ENCODE measurements at places on chromosomes 3 and 15.

DNA sequence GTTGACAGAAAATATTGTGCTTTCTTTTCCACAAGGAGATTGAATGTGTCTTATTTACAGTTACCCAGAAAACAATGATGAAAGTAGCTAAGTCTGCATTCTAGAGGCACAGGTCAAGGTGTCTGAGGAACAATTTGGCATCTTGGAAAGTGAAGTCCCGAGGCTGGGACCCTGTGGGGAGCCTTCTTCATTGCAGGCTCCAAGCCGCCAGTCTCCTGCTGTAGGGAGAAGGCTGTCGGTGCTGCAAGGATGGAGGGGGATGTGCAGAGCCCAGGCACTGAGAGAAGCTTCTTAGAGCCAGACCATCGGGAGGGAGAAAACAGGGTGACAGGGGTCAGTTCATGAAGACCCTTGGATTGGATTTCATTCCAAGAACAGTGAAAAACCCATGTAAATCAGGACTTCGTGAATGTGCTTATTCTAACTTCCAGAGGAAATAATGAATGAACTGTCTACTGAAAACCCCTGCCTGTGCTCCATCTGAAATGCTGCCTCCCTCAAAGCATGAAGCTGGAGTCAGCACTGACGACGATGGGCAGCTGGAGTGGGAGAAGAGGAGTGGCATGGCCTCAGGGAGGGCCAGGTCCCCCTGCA is 25.2 kb upstream of the NSMCE3 start:
- no peak for DNase-seq

GRCh38 chr3:42830437-42831320 is 21.4 kb downstream of the ACKR2 start:
- DNase-seq: no peak

GRCh38 chr3:139198186-139198585 is 145.6 kb upstream of the MRPS22 start:
- DNase-seq: no peak

- no peak for DNase-seq
Measured at GRCh38 chr15:67409175-67409574, 111.8 kb upstream of the C15orf61 start.

DNA sequence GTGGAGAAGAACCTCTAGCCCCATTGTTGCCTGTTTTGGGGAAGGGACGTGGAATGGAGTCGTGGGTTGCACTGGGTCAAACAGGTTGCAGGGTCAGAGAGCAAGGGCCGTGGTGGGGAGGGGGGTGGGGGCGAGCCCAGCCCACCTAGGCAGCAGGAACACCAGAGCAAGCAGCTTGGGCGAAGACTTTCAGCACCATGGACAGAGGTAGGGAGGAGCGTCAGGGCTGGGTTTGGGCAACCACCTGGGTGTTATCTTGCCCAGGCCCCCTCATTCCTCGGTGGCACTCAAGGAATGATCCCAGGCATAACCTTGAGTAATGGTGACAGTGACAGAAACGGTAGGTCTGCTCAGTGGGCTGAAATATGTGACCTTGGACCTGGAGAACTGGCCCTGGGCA is 45.9 kb upstream of the TMEM115 start:
- DNase-seq: no peak

DNA sequence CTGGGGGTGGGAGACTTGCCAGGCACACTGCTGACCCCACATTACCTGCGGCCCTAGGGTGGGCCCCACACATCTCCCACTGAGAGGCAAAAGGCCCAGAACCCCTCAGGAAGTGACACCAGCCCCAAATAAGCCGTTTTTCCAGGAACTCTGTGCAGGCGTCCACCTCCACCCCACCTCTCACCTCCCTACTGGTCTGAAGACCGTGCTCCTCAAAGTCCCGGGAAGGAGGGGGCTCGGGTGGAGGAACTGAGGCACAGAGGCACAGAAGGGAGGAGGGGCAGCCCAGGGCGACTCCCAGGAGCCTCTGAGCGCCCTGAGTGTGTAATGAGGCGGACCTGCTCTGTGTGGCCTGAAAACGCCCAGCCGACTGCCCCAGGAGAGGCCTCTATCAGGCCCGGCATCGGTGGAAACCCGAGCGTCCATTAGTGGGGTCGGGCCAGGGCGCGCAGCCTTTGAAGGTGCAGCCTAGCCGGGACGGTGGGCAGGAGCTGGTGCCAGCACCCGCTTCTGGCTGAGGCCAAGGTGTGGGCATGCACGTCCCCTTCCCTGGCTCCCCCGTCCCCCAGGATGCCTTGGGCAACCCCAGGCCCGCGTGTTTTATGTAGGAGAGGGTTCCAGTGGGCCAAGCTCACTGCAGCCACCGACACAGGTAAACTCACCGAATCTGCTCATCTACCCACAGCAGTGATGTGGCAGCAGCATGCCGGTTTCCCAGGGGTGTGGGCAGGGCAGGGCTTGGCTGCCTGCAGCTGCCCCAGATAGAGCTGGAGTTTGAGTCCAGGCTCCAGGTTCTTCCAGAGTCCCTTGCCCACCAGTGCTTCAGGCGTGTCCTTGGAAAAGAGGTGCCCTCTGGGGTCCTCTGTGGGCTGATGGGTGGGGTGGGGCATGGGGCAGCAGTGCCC is 55.8 kb downstream of the DNAJB8 start:
- DNase-seq: no peak

DNA sequence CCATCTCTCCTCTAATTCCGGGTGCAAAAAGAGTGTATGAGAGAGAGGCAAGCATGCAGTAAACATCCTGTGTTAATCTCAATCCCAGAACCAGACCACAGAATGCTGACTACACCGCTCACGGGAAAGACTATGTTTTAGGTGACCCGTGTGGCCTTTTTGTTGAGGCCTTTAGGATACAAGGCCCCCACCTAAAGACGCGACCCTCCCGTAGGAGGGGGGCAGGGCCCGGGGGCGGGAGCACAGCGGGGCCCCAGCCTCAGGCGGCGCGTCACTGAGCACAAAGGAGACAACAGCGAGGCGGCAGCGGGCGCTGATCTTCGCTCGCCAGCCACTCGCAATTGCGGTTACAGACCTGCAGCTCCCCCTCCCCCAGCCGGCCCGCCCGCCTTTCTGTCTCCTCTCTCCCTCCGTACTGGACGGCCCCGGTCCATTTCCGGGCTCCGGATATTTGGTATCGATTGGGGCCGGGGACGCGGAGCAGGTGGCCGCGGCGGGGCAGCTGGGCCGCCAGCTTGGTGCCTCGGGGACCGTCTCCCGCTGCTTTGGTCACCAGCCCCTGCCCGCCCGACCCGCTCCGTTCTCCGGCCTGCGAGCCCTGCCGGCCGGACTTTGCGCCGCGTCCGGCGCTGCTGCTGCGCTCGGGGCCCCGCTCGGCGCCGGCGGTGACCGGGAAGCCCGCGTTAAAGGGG is at the start of gene CCDC50:
Gene CCDC50, plus strand, starts transcription at position 433 of the 692 bp plus-strand sequence. CDS start 281 bp downstream, outside the sequence.
- no peak for DNase-seq

DNA sequence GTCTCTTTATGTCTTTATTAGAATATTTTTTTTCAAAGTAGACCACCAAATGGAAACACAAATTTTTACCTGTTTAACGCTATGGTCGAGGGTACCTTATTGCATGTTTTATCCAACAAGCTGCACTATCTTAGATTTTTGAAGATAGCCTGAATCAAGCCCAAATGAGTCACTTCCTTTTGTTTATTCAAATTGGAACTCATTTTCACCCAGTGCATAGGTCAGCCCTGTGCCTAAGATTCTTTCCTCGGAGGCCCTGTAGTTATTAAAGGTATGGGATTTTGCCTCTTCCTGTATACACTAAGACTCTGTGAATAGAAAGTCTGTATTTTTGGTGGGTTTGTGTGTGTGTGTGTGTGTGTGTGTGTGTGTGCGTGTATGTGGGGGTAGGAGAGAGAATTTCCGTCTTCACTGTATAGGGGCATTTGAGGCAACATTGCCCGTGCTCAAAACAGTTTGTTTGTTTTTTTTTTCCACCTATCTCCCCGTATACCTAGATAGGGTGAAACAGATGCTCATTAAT is 358.0 kb upstream of the CADM2 start:
- DNase-seq: no peak
